ENCODE measurements at places on chromosomes 5 and 9.

DNA sequence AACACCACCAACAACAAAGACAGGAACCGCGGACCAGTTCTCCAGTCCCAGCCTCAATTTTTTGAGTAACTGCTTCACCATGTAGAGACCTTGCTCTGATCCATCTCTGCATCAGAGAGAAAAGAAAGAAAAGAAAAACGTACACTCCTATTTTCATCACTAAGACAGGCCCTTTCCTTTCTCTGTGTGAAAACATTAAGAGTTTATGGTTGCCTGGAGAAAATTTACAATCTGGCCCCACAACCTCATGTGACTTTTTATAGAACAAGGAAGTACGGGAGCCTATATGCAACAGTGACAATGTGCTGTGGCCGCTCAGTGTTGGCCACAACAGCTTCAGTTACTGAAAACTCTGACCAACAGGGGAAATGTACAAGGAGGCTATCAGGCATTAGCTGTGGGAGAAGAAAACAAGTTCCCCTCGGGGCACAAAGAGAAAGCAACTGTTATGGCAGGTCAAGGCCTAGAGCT, 272.9 kb upstream of the PTGER4 start:
- no peak for DNase-seq

- DNase-seq = no peak
Observed at GRCh38 chr9:89951675-89952074, 346.9 kb downstream of the GADD45G start.

DNA sequence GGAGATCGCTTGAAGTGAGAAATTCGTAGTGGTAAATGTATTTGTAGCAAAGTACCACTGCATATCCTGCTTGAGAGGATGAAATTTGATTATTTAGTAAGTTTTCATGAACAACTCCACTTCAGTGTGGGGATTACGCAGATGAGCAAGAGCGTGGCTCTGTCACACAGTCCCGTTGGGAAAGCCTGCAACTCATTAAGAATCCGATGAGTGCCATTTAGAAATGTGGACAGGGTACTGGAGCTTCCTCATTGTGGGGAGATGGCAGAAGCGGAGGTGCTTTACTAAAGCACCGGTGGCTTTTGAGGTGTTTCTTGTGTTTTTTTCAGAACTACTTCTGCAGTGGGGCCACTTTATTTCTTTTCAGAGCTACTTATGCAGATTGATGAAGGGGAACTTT, 1.4 kb downstream of the TJP2 start:
- no peak for DNase-seq

GRCh38 chr5:56158331-56158960, 74.7 kb downstream of the ANKRD55 start:
- DNase-seq = no peak

- no peak for DNase-seq
Observed at GRCh38 chr5:132446621-132447020, 44.0 kb downstream of the IRF1 start.

DNA sequence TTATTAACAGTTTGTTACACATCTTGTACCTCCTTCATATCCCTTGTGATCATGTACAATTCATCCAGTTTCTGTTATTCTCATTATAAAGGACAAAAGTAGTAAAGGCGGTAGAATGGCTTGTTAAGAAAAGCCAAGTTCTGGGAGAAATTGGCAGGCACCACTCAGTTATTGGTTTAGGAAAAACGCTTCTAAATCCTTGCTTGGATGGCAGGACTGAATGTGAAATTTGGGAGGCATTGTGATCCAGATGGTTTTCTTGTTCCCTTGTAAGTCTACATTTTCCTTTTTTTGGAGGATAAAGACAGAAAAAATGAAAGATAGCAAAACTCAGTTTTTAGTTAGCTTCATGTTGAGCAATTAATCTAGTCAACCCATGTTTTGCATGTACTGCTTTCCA, 130.2 kb downstream of the MAT2B start:
- DNase-seq = no peak

DNA sequence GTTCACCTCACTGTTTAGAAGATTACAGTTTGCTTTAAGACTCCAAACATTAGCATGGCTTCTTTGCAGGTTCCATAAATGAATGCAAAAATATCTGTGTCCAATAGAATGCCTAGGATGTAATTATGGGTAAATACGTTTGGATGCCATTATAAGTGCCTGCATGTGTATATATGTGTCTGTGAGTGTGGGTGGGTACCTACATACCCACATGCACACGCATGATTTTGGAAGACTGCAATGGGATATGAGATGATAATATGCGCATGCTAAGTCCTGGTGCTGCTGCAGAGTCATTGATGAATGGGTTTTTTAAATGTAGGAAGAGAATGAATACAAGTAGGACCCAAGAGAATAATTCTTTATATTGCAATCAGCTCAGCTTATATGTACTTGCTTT, 406.4 kb downstream of the ZSWIM6 start:
- DNase-seq = no peak

- DNase-seq = no peak
Observed at GRCh38 chr5:135192351-135192750, 158.3 kb upstream of the PITX1 start.

DNA sequence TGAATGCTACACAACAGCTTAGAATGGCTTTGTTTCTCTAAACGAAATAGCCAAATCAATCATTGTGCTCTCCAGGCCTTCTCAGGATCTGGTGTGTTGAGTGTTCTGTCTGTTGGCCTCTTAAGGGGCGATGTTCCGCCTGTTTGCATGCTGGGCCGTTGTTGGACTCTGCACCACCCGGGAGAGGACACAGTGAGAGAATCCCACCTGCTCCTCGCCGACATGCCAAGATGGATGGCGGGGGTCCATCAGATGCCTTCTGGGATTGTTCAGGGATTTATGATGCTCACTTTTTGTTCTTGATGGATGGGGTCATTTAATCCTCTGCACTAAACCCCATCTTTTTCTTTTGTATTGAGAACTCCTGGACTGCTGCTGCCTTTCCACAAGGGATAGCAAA, 159.9 kb downstream of the NTRK2 start:
- DNase-seq = no peak

DNA sequence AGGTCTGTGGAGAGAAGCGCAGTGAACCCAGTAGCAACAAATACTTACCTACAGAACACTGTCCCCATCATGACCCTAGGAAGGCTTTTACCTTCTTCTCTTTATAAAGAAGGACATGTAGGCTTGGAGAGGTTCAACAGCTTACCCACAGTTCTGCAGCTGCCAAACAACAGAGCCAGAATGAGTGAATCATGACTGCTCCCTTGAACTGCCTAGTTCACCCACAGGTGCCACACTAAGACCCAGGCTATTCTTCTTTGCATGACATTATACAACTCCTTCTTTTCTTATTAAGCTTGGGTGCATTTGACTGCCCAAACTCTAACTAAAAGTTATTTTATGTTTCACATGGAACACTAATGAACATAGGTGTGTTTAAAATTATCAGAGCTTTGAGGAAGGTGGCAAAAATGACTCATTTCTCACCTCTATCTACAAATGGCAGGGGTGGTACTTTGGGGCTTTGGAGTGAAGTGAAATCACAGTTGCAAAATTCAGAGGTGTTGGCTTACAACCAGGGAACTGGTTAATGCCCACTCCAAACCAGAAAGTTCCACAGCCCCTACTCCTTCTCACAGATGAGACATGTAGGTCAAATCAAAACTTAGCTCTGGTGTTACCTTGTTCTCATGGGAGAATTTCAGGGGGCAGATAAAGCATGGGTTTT, 201.6 kb downstream of the SEMA6A start:
- DNase-seq = no peak
